ENCODE measurements at places on chromosomes 7 and 10.

- DNase-seq: no peak
These were observed 5.3 kb upstream of the ALDH18A1 start for GRCh38 chr10:95661818-95662217.

DNA sequence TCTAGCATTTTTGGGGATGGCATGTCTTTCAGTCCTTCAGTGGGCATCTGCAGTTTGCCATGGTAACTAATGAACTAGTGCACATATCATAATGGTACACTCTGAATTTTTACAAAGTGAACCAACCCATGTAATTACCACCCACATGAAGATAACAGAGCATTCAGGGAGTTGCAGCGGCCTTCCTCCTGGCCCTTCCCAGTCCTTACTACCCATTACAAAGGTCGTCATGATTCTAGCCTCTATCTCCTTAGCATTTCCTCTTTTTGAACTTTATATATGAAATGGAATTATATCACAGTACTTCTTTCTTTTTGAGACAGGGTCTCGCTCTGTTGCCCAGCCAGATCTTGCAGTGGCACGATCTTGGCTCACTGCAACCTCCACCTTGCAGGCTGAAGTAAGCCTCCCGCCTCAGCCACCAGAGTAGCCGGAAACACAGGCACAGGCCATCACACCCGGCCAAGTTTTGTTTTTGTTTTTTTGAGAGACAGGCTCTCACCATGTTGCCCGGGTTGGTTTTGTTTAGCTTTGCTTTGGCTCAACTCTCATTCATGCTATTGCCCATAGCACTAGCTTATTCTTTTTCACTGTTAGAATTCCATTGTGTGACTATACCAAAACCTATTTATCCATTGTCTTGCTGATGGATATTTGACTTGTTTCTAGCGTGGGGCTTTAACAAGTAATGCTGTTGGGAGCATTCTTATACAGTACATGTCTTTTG lies 79.2 kb downstream of the APBB1IP start:
- DNase-seq: no peak

- DNase-seq: no peak
These were observed 132.7 kb upstream of the HGF start for GRCh38 chr7:81902536-81902935.

DNA sequence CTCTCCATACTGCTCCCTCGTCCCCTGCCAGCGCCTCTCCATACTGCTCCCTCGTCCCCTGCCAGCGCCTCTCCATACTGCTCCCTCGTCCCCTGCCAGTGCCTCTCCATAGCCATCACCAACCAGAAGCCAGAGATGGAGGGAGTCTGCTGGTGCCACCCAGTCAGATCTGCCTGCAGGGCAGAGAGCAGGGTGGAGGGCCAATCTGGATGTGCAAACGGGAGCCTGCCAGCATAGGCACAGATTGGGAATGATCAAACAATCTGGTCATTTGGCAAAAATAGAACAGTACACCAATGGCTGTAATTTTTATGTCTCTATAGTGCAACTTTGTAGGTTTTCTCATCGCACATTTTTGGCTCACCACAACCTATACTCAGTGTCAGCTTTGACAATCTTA lies 76.9 kb upstream of the LRRC4 start:
- DNase-seq: no peak
